Urinary bladder (tissue), 4 donors: ENCODE measurements at places on chromosomes 11 and 22.
A peak's percentile ranks its signal among the peaks of the same experiment; 100 is the strongest.

DNA sequence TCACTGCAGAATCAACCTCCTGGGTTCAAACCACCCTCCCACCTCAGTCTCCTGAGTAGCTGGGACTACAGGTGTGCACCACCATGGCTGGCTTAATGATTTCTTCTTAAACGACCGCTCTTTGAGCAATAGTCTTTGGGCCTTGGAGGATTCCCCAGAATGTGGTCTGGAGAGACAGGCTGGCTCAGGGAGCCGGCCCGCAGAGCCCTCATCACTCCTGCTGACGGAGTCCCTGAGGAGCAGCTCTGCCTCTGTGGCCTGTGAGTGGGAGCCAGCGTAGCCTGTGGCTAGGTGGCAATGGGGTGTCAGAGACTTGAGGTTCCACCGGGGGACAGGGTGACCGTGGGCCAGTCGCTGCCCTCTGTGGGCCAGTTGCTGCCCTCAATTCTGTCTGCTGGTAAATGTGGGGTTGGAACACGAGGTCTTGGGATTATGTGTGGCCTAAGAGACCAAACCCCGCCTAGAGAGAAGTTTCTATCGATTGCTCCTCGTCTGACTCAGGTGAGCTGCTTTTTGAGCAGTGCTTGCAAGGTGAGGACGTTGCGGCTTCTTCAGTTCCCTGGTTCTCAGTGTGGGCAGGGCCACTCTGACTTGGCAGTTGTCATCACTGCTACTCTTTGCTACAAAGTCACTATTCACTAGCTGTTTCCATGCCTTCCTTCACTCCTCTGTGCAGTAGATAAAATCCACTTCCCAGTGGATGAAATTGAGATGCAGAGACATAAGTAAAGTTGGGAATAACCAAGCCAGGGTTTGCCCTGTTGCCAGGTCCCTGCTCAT is 124.8 kb upstream of the NECTIN1 start:
- DNase-seq: no peak

- no peak for DNase-seq
Measured at GRCh38 chr11:61509043-61510029, 787 bp downstream of the LRRC10B start.

GRCh38 chr11:111665777-111666176 is 63.5 kb downstream of the SIK2 start:
- peak; percentile 25 for DNase-seq

DNA sequence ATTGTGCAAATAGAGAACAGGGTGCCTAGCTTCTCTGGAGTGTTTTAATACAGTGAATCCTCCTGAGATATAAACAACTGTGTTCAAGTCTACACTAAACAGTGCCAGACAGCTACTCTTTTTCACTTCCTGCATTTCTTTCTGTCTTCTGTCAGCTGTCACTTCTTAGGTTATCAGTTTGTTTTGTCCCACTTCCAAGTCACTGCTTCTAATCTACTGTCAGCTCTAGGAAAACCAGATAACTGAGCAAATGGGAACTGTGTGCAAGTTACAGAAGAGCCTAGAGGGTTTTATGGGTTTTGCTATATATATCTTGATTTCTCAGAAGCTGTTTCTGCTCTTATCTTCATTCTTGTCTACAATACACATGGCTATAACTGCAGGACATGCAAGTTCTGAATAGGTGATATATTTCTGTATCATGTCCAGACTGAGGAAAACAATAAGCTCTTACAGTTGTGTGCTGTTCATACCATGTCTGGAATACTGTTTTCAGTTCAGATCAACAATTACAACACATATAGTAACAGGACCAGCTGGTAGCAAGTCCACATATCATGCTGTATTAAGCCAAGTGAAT is 5.8 kb downstream of the PITPNB start:
- DNase-seq: no peak
